ENCODE measurements at places on chromosomes 4 and X.

GRCh38 chrX:154375156-154375504 lies 696 bp upstream of the FLNA start:
- no peak for DNase-seq

DNA sequence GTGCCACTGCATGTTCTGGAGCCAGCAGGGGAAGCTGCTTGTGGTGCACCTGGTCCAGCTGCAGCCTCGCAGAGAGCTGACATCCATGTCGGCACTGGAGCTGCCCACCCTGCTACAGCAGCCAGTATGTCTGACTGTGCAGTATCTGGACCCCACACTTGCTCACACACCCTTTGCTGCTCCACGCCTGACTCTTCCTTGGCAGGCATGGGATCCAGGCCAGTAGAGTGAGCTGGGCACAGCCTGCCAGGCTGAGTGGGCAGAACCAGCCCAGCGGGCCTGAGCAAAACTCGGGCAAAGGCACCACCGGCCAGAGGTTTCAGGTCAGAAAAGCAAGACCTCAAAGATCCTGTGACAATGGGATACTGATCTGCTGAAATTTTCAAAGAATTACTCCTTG lies 690.1 kb downstream of the STPG2 start:
- DNase-seq = no peak

DNA sequence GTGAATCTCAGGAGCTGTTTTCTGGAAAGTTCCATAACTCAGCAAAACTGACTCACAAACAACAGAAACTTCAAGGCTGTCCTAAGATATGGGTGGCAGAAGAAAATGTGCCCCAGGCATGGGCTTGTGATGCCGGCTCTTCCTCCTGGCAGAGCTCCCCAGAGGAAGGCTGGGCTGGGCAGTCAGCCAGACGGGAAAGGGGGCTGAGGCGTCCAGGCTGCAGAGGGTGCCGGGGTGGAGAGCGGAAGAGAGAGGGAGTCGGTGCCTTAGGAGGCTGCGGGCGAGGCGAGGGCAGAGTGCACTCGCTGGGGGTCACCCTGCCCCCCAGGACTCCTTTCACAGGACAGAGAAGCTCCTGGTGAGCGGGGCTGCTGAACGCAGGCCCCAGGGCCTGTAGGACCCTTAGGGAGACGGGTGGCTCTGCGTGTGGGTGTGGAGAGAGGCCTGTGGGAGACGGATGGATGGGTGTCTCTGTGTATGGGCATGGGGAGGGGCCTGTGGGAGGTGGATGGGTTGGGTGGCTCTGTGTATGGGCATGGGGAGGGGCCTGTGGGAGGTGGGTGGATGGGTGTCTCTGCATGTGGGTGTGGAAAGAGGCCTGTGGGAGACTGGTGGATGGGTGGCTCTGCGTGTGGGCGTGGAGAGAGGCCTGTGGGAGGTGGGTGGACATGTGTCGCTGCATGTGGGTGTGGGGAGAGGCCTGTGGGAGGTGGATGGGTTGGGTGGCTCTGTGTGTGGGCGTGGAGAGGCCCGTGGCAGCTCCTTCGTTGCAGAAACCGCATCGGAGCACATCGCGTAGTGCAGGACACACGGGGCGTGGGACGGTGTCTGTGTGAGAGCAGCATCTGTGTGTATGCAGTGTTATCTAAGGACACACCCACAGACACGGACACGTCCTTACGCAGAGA lies 15.9 kb downstream of the PCGF3 start:
- no peak for DNase-seq

- peak; percentile 50 for DNase-seq
Observed at GRCh38 chrX:38985375-38985774, 184.1 kb downstream of the MID1IP1 start.

- no peak for DNase-seq
Observed at GRCh38 chr4:168805341-168805740, 204.7 kb downstream of the CBR4 start.

GRCh38 chr4:2927016-2927695 lies 36.0 kb downstream of the NOP14 start:
- DNase-seq = no peak

GRCh38 chr4:83268491-83268890 lies 16.1 kb downstream of the COQ2 start:
- DNase-seq = no peak

GRCh38 chrX:139930916-139931645 lies 1.8 kb downstream of the ATP11C start:
- peak; percentile 31 for DNase-seq

DNA sequence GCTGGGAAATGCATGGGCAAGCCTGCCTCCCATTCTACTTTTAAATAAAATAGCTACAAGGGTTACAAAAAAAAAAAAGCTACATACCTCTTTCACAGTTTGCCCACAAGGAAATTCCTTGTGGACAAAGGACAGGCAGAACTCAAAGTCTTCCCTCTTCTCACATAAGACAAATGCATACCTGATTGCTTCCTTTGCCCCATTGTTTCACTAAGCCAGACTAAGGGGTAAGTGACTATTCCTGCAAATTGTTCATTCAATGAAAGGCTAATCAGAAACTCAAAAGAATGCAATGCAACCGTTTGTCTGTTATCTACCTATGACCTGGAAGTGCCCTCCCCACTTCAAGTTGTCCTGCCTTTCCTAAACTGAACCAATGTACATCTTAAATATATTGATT lies 780.6 kb downstream of the FAM133A start:
- no peak for DNase-seq
